ENCODE measurements at places on chromosomes 4 and X. TPM values are rescaled to one million over a fixed set of nuclear protein-coding genes. Genes with fewer than 3 reads are reported as not detected.

Gene HTRA3
- 15.7 TPM for total RNA-seq

Gene TMSB15B
- total RNA-seq, result 5.6 TPM

Gene MAB21L2
- total RNA-seq, result not detected

Gene CHRDL1
- total RNA-seq, result not detected

Gene KLKB1
- 0.03 TPM for total RNA-seq

Gene RIPPLY1
- 0.08 TPM for total RNA-seq

Gene SLC38A5
- 0.39 TPM for total RNA-seq

Gene NLGN3
- total RNA-seq, result 0.94 TPM

Gene UGT2A3
- total RNA-seq, result 0.08 TPM

Gene CENPVL3
- 0.14 TPM for total RNA-seq

Gene AADAT
- total RNA-seq, result 9.1 TPM

Measured in A549 treated with DMSO at 1 μM for 4 hours (cell line).